NCI-H446 (cell line): ENCODE measurements at places on chromosomes 2 and 18.

DNA sequence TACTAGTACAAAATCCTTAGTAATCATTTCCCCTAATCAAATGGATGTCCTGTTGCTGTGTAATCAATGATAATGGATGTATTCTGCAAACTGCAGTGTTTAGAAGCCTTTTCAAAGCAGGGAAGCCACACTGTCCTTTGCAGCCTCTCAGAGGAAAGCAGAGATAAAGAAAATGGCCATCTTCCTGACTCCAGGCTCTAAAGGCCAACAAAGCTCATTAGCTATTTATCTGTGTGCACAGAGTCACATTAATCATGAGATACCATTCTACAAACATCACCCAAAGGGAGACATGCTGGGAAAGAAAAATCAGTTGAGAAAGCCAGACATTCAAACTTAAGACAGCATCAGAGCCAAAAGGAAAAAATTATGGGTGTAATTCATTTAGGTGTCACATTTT, 165.0 kb downstream of the RAD51AP2 start:
- DNase-seq = no peak

- no peak for DNase-seq
Measured at GRCh38 chr2:72154386-72154975, 6.8 kb upstream of the CYP26B1 start.

GRCh38 chr2:70994009-70994698, 519 bp downstream of the TEX261 start:
- no peak for DNase-seq

DNA sequence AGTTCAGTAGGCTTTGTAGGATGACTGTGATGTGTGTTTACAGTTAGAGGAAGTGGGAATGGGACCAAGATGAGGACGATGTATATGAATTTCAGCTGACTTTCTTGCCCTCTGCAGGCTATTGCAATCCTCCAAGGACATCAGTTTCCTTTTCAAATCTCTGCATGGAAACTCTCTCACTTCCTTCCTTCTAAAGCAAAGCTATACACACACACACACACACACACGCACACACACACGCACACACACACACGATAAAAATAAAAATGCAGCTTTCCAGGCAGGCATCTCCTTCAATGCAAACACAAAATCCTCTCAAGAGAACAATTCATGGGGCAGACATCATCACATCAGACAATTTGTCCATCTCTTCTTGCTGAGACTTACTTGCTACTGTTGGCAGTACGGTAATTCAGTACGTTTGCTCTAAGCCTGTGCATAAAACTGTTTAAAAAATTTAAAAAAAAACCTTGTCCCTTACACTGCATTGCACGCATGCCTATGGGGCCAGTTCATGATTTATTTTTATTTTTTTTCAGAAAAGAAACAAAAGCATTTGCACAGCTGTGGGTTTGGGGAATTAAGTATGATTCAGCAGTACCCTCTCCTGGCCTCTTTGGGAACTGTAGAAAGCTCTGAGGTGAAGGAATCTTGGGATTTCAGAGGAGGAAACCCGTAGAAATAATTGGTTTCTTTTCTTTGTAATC, 27.1 kb upstream of the ICOS start:
- peak; percentile 27 for DNase-seq

DNA sequence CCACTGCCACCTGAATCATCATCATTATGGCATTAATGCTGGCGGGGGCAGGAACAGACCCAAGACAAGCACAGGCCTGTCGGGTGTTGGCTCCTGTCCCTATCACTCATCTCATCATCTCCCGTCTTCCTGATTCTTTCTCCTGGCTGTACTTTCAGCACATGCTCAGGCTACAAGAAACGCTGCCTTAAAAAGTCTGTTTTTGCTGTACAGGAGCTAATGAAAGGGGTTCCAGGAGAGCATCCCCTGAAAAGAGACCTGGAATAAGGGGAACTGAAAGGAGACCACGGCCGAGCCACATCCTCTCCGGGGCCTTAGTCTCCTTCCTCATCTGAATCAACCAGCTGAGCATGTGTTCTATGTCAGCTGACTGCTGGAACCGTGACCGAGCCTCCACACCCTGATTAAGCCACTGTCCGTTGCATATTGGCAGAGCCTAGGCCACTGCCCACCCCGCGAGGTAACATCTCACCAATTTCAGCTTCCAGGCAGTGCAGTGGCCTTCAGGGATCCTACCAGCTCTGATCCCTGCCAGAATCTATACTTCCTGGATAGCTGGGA, 62.6 kb downstream of the DNMT3A start:
- peak; percentile 23 for DNase-seq

DNA sequence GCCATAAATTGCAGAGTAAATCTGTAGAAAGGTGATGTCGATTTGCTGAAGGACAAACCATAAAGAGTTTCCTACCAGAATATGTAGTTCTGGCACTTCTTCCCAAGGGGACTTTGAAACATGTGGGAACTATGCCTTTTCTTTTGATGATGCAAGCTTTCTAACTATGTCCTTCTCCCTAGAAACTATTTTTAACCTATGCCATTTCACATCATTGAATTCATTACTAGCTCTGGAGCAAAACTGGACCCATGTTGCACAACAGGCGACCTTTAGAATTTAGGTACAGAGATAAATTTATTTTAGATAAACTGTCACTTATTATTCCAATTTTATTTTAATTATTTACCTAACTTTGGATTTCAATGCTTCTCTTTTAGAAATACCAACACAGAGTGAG, 186.5 kb downstream of the CCDC102B start:
- no peak for DNase-seq

DNA sequence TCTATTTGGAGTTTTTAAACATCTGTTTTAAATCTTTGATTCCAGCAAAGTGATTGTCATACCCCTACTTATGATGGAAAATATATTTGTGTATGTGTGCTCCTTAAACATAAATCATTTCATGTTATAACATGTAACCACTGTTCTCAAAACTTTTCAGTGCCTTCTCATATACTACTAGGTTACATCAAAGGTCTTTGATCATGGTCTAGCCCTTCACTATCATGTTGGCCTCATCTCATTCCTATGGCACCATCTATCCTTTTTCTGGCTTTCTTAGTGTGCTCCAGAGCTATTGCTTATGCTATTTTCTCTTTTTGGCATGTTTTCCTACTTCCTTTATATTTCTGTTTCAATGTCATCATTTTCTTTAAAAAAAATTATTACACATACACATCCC, 367.9 kb upstream of the SLC39A10 start:
- no peak for DNase-seq

DNA sequence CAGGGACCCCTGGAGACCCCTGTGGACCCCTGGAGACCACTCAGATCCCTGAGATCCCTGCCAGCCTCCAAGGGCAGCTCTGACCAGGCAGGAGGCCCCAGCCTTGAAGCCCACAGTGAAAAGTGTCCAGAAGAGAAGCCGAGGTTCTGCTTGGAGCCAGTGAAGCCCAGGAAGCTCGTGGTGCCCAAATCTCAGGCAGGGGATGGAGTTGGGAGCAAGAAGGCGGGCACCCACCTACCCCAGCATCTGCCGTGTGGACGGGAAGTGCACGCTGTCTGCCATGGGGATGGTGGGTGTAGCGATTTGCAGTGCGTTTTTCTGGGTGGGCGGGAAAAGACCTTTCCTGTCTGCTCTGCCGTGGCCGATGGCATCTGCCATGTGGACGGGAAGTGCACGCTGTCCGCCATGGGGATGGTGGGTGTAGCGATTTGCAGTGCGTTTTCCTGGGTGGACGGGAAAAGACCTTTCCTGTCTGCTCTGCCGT, 120.6 kb upstream of the CTDP1 start:
- DNase-seq = no peak

DNA sequence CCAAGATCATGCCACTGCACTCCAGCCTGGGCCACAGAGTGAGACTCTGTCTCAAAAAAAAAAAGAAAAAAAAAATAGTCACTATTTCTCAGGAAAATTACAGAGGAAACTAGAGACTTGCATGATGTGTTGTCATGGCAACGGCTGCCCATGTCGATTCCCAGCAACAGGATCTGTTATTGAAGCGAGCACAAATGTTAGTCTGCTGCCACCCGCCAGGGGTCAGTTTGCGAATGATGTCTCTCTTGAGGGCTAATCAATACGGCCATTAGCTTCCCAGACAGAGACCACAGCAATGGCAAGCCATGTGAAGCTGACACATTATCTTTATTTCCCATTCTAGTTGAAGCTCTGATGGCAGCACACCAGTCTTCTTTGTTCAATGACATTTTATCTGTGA, 32.4 kb upstream of the ACYP2 start:
- DNase-seq = no peak

- no peak for DNase-seq
Measured at GRCh38 chr18:9860682-9861081, 25.1 kb upstream of the TXNDC2 start.

DNA sequence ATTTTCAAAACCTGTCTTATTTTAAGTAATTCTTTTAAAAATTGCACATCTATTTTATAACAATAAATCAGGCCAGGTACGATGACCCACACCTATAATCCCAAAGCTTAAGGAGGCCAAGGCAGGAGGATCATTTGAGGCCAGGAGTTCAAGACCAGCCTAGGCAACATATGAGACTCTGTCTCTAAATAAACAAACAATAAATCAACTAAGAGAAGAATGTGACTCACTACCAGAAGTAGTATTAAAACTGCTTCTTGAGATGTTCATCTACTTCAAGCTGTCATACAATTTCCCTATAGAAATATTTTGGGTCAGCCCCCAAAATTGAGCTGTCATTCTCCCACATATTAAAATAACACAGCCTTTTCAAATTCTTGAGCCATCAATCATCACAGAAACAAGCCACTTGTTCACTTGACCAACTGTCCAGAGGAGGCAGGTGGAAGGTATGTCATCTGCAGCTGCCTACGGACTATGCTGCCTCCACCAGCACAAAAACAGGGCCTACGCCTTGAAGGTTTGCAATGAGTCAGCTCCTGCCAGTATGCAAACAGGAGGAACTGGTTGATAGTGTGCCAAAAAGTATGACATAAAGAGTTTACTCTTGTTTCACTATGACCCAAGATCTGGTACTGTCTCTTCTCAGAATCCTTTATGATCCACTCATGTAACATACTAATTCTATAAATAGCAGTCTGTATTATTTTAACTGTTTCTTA, 33.6 kb downstream of the KIDINS220 start:
- no peak for DNase-seq

DNA sequence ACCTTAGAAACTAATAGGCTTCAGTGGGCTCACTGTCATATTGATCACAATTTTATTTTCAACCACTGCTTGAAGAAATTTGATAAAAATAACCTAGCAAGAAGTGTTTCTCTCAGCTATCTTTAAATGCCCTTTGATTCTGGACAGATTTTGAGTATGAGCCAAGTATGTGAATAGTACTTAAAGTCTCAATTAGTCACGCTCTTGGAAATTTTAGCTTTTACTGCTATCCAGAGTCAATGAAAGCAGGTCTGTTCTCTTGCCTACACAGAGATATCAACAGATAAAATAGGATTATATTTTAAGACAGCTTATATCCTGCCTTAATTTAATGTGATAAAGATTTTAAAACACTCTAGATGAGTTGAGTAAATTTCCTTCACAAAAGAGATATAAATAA, 337.3 kb downstream of the CBLN2 start:
- DNase-seq = no peak

DNA sequence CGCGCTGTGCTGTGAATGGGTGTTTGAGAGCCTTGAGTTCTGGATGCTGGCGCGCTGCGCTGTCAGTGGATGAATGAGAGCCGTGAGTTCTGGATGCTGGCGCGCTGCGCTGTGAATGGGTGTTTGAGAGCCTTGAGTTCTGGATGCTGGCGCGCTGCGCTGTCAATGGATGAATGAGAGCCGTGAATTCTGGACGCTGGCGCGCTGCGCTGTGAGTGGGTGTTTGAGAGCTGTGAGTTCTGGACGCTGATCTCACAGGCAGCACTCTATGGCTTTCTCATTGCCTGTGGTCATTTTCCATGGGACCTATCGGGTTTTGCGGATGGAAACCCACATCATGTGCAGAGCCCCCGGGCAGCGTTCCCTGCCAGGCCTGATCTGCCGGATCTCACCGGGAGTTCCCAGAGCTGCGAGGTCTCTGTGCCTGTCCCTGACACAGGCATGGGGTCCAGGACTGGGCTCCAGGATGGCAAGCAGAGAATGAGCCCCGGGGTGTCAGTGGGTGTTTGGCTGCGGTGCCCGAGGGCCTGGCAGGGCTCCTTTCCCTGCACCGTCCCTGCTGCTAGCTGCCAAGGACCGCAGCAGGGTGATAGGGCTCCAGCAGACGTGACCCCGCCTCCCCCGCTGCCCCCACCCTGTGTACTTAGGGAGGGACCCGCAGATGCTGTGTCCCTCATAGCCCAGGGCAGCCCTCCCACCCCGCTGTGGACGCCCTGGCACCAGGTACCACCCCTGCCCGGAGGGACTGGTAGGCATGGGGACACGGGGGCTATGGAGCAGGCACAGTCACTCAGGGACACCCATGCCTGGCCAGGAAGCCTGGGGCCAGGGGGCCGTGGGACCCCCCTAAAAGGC, 9.7 kb downstream of the PDCD1 start:
- DNase-seq = no peak

DNA sequence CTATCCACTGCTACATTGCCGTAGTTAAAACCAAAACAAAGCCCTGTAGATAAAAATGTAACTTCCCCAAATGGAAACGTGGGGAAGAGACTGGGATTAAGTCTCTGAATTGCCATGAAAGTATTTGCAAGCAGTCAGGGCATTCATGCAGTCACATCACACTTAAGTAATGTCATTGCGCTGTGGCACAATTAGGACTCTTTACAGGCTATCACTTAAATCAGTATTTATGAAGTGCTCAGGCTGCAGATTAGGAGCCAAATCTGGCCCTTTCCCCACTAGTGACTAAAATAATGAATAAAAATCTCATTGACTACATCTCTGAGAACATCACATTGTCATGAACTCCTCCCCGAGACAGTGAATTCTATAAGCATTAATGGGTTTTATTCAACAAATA, 300.9 kb downstream of the ICOS start:
- no peak for DNase-seq

DNA sequence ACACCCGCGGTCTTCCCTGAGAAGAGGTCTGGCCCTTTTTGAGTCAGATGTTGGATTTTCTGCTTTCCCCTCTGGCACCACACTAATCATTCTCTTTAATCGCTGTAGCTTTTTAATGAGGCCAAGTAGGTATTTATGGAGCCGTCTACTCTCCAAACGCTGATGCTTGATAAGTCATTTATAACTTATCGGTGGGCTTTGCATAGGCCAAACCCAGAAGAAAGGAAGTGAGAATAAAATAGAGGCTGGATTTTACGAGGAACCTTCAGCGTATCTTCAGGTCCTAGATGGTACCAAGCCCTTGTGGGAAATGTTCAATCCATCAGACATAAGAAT, 142.5 kb upstream of the CTAGE1 start:
- DNase-seq = no peak

- DNase-seq = no peak
Measured at GRCh38 chr2:128420131-128420530, 101.5 kb upstream of the HS6ST1 start.

GRCh38 chr2:37456479-37456878, 112.0 kb downstream of the QPCT start:
- peak; percentile 55 for DNase-seq
